ENCODE measurements at places on chromosomes 3 and 15.

DNA sequence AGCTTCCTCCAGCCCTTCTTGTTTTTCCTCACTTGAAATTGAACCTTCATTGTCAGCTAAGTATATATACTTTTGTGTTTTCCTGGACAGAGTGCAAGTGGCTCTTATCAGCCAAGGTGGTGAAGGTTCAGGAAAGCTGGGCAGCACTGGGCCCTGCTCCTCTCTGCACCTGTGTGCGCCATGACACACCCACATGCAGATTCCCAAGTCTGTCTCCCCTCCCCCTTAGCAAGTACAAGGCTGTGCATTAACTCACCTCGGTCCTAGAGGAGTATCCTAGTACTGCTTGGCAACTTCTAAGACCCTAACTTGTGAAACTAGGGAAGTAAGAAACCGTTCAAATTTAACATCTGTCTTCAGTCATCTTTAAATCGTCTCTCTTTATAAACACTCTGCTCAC lies 85.8 kb downstream of the SLC49A4 start:
- no peak for DNase-seq

- no peak for DNase-seq
Measured at GRCh38 chr3:55459838-55460237, 27.3 kb downstream of the WNT5A start.

DNA sequence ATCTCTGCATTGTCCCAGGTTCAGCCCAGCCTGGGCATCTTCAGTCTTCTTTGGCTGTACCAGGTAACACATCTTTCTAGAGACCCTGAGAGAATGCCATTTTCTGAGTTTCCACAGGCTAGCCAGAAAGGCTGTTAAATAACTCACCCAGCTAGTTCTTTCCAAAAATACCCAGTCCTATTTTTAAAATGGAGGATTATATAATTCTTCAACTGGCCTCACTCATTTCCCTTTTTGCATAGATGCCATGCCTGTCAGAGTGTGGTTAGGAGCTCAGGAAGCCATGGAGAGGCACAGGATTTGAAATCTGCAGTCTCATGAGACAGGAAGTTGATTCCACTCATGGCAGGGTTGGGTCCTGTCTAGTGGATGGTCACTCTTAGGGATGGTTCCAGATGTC lies 39.8 kb downstream of the CEMIP start:
- DNase-seq: no peak

DNA sequence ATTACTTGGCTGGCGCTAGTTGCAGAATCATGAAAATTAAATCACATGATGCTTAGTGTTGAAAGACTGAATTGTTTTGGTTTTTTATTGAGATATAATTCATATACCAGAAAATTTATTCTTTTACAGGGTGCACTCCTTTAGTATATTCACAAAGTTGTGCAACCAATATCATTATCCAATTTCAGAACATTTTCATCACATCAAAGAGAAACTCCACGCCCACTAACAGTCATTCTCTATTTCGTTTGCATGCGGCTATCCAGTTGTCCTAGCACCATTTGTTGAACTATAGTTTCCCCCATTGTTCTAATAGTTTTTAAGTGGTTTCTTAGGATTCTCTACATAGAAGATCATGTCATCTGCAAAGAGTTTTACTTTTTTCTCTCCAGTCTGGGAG lies 3.7 kb downstream of the EHD4 start:
- no peak for DNase-seq

DNA sequence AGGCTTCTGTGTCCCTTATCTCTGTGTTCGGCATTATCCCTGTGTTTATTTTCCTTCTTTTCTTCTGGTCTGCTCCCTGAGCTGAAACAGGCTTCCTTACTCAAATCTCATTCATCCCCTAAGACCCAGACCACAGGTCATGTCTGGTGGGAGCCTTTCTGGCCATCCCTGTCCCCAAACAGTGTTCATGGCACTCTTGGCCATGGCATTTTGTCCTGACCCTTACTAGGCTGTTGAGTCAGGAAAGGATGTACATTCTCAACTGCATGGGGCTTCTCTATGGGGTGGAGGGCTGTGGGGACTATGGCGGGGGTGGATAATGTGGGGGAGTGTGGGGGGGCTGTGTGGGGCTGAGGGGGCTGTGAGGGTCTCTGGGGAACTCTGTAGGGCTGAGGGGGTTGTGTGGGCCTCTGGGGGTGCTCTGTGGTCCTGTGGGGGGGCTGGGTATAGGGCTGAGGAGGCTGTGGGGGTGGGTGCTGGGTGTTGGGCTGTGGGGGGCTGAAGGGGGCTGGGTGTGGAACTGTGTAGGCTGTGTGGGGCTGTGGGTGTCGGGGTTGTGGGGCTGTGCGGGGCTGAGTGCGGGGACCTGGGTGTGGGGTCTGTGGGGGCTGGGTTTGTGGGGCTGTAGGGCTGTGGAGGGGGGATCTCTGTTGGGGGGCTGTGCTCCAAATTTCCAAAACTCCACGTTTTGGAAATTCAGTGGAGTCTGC lies 64.3 kb downstream of the KLF13 start:
- DNase-seq: no peak

Measured in NCI-H446 (cell line).